ENCODE measurements at places on chromosomes 7 and 10.

- DNase-seq: no peak
These were observed 27.0 kb upstream of the HIBADH start for GRCh38 chr7:27689591-27690164.

- DNase-seq: no peak
These were observed 111.6 kb downstream of the NEUROD6 start for GRCh38 chr7:31228957-31229356.

DNA sequence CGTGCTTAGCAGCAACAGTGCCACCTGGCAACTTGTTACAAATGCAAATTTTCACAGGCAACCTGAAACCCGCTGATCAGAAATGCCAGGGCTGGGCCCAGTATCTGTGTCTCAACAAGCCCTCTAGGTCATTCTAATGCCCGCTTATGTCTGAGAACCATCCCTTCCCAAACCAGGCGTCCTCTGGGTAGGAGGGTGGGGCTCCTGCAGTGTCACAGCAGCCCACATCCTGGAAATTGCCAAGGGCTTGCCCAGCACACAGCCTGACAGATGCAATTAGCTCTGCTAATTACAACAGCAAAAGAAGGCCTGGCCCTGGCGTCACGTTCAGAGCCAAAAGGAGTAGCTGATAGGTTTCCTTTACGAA, 15.9 kb downstream of the ITPRIP start:
- DNase-seq: no peak

DNA sequence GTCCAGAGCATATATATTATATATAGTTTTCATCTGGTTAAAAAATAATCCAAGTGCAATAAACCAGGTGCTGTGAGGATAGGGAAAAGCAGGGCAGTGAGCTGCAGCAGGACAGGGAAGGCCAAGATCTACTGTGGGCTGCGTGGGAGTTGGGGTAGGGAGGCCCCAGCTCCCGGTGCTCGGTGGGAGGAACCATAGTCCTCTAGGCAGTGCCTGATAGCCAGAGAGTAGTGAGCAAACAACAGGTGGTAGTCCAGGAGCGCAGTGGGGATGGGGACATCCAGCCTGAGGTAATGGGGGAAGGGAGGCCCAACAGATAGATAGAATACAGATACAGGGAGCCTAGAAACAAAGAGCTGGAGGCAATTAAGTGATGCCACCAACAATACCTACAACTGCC, 4.1 kb upstream of the BMPR1A start:
- no peak for DNase-seq

DNA sequence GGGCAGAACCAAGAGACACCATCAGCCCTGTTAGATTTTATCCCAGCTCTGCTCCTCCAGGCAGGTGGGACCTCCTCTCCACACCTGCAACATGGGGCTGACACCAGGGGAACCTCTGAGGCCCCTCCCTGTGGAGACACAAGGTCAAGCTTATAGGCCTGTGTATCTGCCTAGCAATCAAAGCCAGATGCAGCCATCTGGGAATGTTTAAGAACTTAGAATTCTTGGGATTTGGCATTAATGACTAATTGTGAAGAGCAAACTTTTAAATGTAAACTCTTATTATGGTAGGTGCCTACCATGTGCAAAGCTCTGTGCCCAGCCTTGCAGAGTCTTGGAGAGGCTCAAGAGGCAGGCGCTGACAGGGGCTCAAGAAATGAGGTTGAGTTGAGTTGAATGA, 52.1 kb downstream of the TBATA start:
- no peak for DNase-seq

- no peak for DNase-seq
These were observed 78.3 kb downstream of the MMRN2 start for GRCh38 chr10:86878983-86879713.

- no peak for DNase-seq
These were observed 87.0 kb upstream of the SDK1 start for GRCh38 chr7:3214090-3214413.

DNA sequence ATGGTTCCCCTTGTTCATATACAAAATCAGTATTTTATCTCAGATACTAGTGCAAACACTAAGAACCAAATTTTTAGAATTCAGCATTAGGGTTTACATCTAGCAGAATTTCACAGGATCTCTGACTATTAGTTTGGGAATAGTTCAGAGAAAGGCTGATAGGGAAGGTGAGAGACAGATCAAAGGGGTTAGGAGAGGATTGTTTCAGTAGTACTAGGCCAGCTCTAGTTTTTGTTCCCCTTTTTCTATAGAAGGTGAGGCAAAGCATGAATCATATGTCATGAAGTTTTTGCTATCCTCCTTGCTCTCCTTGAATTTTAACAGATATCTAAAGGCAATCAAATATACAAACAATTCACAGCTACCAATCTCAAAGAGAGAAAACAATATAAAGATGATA, 26.1 kb upstream of the CTNNA3 start:
- DNase-seq: no peak

DNA sequence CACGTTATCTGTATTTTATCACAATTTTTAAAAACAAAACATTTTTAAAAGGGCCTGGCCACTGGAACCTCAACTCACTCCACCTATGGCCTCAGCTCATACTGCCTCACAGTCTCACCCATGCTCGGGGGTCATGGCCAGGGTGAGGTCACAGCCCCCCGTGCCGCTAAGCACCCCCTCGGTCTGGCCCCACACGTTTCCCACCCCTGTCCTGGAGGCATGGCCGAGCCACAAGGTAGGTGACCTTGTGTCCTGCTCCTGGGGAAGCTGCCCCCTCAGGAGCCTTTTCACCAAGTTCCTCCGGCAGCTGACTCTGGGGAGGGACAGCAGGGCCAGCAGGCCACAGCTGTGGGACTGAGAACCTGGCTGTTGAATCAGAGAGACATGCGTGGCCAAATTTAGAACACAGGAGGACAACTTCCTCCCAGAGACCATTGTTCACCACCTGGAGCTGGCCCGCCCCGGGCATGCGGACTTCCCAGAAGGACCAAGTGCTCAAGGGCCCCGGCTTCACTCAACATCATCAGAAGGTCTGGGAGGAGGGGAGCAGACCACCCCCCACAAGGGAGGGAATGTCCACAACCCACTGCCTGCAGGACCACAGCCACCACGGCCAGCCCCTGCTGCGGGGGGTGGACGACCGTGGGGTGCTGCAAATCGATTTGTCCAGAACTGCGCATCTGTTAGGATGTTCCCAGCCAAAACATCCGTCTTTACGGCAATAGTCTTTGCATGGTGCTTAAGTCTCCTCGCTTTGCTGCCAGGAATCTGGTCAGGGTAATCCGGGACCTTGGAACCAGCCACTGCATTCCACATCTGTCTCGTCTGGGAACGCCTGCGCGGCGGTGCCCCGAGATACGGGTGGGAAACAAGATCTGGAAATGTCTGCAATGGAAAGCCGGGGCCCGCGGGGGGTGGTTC, 48.6 kb upstream of the PDGFA start:
- DNase-seq: no peak

DNA sequence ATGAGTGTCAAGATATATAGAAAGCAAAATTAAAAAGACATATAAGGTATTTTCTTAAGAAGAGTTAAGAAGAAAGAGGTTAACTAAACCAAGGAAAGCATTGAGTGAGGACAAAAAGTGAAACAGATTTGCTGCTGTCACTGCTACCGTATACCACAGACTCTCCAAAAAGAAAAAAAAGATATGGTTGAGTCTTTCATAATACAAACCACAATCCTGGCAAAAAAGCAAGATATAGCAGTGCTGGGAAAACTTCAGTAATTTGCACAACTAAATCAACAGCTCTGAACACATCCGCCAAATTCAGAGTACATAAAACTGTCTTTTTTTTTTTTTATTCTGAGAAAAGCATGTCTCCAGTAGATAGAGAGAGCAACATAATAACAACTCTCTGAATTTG, 114.7 kb downstream of the ETV1 start:
- no peak for DNase-seq

GRCh38 chr10:34206078-34206934, 608.8 kb downstream of the PARD3 start:
- no peak for DNase-seq

DNA sequence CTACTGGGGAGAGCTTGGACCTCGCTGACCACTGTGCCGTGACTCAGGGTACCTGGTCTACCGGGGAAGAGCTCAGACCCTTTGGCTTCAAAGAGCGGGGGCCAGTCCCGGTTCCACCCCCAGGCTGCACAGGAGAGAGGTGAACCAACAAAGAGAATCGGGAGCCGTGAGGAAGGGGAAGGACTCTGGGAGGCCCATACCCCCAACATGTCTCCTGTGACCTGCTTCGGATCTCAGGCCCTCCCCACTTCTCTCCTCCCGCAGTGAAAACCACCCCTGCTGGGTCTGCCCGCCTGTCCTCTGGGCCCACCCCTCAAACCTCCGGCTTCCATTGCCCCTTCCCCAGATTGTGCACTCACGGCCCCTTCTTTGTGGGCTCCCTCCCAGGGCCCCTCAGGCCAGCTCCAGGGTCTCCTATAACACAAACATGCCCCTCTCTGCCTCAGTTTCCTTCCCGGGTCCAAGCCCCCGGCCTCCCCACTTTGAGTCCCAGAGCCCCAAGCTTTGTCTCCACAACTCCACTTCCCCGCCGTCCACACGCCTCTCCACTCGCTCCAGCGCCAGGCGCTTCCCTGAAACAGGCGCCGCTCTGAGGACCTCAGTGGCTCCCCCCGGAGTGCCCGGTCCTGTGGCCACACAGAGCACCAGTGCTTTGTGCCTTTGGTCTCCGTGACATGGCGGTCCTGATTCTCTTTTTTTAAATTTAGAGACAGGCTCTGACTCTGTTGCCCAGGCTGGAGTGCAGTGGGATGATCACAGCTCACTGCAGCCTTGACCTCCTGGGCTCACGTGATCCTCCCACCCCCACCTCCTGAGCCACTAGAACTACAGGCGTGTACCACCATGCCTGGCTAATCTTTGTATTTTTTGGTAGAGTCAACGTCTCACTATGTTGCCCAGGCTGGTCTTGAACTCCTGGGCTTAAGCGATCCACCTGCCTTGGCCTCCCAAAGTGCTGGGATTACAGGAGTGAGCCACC, 7.5 kb upstream of the INTS1 start:
- no peak for DNase-seq

- no peak for DNase-seq
These were observed 1124.4 kb downstream of the NXPH1 start for GRCh38 chr7:9557853-9558252.

DNA sequence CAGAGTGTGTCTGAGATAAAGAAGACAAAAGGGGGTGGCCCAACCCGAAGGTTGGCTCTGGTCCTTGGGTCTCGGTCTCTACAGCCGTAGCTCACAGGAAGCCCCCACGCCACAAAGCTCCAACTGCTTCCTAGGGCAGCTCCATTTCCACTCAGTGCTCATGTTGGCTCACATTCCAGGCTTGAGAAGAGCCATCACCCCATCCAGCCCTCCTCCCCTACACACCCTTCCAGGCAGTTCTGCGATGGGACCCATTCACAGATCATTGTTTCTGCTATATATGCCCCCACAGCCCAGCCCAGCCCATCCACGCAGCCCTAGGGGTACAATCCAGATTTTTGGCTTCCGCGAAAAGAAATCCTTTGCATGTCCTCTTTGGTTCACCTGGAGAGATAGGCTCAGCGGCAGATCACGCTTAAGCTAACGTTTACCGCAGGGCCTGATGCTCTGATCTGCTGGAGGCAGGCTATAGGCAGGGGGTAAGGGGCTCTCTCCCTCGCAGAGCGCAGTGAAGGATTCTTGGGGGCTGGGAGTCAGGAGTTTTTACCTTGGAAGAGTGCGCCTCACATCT, 6.2 kb upstream of the HOXA11 start:
- DNase-seq: no peak

- DNase-seq: no peak
These were observed 71.3 kb downstream of the OSBPL3 start for GRCh38 chr7:24908727-24909126.

GRCh38 chr10:57624856-57625592, 642.7 kb downstream of the IPMK start:
- no peak for DNase-seq

GRCh38 chr7:12572941-12573575, 2.5 kb downstream of the SCIN start:
- DNase-seq: no peak

GRCh38 chr7:126958367-126958766, 294.4 kb downstream of the GRM8 start:
- no peak for DNase-seq

DNA sequence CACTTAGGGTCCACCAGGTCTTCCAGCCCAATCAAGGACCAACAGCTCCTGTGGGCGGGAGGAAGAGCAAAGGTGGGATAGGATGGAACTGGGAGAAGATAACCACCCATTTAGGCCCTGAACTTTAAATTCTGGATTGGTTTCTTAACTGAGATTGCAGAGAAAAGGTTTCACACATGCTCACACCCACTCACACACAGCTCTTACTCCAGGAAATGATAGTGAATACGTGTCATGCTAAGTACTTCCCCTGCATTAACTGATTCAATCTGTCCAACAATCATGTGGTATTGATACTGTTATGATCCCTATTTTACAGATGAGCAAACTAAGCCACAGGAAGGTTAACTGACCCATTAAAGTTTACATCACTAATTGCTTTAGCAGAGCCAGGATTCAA, 4.6 kb upstream of the CYP3A4 start:
- no peak for DNase-seq

- DNase-seq: no peak
These were observed 198.8 kb downstream of the GRID1 start for GRCh38 chr10:86167762-86168128.

- no peak for DNase-seq
These were observed 8.4 kb downstream of the LRRC4 start for GRCh38 chr7:128022631-128023532.

DNA sequence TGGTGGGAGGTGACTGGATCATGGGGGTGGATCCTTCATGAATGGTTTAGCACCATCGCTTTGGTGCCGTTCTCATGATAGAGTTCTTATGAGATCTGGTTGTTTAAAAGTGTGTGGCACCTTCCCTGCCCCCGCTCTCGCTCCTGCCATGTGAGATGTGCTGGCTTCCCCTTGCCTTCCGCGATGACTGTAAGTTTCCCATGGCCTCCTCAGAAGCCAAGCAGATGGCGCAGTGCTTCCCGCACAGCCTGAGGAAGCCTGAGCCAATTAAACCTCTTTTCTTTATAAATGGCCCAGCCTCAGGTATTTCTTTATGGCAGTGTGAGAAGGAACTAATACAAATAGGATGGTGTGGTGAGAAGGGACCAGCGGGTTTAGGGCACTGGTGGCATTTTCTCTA, 243.3 kb upstream of the CELF2 start:
- DNase-seq: no peak

DNA sequence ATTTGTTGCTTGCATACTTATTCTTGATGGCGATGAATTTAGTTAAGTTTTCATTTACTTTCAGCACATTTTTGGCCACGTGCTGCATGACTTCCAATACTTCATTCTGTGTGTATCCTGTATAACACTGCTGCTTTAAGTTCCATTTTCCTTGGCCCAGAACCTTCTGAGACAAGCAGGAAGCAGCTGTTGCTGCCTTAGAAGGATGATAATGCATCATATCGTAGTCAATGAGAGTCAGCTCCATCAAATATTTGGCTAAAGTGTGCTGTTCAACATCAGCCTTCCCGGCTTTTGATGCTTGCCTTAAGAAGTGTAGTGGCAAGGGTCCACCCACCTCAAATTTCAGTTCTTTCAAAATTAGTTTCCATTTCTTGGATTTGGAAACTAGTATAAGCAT, 59.2 kb upstream of the GLCCI1 start:
- DNase-seq: no peak
